Esophagus squamous epithelium (tissue), 5 donors: ENCODE measurements at places on chromosomes 12 and 14.

DNA sequence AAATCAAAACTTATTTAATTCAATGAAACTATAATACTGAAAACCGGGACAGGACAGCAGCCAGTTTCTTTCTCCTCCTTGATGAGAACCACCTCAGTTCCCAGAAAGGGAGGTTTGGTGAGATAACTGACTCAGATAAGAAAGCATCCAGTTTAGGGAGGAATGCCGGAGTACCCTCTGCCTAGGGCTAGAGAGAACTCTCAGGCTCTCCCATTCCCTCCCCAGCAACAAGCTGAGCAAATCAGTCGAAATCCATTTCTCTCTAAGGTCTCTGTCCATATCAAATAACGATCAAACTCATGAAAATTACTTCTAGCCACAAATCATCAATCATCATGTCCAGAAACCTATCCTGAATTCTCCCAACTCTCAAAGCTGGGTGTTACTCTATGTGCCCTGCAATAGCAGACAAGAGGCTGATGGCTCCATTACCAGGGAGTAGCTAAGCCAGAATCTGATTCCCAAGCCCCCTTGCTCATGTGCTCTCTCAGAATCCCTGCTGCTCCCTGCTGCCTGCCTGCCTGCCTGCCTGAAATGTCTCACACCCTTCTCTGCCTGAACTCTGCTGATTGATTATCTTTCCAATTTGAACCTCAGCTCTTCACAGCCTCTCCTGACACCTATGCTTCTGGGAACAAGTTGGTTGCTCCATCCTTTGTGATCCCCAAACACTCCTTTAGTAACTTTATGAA lies 49.4 kb downstream of the SLC25A47 start:
- no peak for DNase-seq

DNA sequence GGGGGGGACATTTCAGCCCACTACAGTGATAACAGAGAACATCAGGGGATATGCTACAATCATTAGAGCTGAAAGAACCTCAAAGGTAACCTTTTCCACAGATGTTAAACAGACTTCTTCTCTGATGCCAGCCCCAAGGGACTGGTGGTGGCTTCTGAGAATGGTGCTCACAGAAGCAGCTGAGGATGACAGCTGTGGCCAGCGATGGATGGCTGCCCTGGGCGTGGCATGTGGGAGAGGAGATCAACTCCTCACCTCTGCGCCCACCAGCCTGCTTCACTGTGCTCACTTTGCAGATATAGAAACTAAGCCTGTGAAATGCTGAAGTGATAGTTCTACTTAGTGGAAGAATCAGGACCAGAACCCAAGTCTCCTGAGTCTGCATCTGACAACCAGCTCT lies 33.0 kb downstream of the FOXN3 start:
- peak; percentile 19 for DNase-seq

DNA sequence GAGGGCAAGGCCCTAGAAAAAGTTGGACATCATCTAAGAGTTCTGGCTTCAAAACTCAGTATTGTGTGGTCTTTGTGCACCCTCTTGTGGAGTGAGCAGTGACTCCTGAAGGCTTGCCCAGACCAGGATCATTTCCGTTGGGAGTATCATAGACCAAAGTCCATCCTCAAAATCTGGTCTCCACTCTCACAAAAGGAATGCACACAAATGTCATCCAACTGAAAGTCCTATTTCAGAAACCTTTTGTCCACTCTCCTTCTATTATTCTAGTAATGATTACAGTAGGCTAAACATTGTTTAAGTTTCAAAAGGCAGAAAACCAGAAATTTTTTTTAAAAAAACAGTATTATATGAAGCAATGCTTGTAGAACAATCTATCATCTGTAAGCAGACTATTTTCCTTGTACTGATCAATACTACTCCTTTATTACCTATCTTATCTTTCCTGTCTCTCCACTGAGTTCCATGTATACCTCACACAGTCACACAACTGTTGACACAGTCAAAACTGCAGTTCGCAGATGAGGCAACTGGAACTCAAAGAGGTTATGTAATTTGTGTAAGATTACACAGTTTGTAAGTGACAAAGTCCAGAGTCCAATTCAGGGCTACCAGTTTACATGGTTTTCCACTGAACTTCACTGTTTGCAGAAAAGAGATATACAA lies 41.4 kb downstream of the COX16 start:
- DNase-seq, result no peak

DNA sequence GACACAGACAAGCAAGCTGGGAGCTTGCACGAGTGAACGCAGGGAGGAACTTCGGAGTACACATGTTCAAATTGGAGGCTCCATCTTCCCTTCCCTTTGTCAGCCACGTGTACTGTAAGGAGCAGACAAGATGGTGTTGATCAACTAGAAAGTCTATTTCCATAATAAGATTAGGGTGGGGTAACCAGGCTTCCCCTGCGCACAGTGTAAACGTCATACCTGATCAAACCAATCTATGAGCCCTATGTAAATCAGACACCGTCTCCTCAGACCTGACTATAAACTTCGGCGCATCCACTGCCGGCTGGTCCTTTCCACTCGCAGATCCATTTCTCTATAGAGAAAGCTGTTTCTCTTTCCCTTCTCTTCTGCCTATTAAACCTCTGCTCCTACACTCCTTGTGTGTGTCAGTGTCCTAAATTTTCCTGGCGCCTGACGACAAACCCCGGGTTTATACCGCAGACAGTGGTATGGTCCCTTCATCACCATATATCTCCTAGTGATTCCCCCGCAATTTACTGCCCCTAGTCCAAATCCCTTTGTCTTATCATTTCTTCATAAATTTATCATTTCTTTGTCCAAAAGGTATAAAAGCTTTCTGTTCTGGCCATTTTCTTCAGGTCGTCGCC lies 7.5 kb upstream of the ETFBKMT start:
- no peak for DNase-seq

DNA sequence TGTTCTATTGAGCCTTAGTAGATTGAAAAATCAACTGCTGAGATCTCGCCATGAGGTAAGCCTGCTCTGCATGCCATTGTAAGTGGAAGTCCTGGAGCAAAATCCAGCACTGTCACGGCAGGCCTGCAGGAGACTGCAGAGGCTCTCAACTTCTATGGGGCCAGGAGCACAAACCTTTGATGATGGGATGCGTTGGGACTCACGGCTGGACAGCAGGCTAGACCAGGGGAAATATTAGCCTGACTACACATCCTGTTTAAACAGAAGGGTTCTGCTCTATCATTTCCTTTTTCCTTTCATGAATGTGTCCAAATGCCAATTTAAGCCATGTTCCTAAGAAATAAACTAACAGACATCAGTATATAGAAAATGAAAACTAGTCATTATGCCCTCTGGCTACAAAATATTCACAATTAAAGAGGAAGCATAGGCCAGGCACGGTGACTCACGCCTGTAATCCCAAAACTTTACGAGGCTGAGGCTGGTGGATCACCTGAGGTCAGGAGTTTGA lies 33.9 kb upstream of the RASSF8 start:
- DNase-seq, result no peak

DNA sequence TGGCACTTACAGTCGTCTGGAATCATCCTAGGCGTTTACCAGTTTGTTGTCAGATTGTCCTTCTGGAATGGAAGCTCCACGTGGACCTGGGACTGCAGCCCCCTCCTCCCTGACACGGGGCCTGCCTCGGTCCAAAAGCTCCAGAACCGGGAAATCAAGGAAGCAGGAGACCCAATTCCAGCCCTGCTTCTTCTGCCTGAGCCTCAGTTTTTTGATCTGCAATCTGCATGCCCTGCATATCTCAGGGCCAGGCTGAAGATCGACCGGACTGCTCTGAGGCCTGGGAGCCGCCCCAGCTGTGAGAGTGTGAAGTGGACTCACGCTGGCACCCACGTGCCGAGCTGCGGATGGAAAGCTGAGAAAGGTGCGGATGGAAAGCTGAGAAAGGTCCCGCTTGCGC lies 98.6 kb downstream of the SETD3 start:
- DNase-seq, result no peak

DNA sequence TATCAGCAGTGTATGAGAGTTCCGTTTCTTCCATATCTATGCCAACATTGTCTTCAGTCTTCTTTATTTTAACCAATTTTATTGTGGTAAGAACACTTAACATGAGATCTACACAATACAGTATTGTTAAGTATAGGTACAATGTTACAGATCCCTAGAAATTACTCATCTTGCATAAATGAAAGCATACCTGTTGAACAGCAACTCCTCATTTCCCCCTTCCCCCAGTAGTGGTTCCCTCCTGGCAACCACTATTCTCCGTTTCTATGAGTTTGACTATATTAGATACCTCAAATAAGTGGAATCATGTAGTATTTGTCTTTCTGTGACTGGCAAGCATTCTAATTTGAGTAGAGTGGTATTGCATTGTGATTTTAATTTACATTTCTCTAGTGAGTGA lies 150.5 kb downstream of the CRADD start:
- DNase-seq, result no peak

DNA sequence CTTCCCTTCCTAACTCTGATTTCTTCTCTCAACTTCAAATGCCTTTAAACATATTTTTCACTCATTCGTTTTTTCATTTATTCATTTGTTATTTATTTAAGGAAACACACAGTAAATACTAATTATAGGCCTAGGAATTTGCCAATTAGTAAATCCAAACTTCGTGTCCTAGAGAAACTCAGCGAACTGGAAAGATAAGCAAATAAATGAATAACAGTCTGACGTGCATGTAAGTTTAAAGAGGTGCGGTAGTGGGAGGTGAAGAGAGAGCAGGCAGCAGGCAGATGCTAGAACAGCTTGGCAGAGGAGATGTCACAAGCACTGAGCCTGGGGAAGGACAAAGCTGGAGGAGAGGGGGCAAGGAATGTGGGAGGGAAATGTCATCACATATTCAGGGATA lies 228.2 kb downstream of the DPY19L2 start:
- no peak for DNase-seq

DNA sequence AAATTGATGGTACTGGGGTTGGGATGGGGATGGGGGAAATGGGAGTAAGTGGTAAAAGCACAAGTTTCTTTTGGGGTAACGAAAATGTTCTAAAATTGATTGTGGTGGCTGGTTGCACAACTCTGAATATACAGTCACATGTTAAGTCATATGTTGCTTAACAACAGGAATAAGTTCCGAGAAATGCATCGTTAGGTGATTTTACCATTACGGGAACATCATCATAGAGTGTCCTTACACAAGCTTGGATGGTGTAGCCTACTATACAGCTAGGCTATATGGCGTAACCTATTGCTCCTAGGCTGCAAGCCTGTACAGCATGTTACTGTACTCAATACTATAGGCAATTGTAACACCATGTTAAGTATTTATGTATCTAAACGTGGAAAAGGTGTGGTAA lies 31.0 kb downstream of the ITGA7 start:
- no peak for DNase-seq

DNA sequence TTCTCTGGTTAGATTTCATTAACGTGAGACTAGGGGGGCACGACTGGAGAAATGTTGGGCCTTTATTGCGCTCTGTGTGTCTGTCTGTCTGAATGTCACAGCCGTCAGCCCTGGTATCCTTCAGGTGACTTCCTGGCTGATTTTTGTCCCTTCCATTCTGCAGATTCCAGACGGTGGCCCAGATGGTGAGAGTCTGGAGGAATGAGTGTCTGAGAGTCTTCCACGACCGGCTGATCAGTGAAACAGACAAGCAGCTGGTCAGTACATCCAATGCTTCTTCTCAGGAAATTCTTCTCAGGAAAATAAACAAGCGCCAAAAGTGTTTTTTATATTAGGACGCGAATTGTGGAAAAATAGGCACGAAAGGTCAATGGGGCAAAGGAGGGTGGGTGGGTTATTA lies 93.5 kb downstream of the CCDC92 start:
- DNase-seq, result no peak

DNA sequence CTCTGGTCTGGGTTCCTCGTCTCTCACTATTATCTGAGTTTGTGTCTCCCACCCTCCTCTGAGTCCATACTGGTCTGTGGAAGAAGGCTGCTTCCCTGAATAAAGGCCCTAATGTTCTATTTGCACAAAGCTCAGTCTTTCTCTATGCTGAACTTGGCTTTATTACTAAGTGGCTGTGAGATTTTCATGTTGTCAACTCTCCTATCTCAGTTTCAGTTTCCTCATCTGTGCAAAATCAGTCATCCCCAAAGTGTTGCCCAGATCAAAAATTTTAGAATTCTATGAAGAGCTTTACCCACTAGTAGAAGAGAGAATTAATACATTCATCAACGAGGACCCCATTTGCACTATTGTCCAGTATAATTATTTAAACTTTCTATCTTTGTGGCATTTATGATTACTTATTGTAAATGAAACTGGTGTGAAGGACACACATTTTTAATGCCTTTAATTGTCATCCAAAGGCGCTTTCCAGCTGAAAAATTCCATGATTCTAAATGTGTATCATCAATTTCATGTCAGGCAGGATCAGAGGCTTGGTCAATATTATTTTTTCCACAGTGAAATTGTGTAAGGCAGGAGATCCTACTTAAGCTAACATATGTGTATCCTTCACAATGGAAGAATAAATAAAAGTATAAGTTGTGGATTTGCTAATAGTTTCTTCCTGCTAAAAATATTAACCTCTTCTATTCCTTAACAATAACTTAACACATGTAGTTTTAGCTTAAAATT lies 79.1 kb upstream of the EEA1 start:
- no peak for DNase-seq

GRCh38 chr12:99495799-99496198 lies 151.8 kb upstream of the GARIN6 start:
- no peak for DNase-seq

DNA sequence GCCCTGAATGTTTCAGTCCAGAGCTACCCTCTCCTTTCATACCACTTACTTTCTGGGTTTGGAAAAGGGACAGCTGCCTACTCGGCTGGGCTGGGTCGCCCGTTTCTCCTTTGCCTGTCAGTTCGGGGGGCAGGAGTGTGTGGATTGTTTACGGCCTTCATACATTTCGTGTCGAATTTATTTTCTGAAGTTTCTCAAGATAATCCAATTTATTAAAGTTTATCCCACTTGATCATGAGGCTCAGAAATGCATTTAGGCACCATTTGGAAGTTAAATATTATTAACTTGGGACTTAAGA lies 608 bp downstream of the ZNF410 start:
- no peak for DNase-seq

DNA sequence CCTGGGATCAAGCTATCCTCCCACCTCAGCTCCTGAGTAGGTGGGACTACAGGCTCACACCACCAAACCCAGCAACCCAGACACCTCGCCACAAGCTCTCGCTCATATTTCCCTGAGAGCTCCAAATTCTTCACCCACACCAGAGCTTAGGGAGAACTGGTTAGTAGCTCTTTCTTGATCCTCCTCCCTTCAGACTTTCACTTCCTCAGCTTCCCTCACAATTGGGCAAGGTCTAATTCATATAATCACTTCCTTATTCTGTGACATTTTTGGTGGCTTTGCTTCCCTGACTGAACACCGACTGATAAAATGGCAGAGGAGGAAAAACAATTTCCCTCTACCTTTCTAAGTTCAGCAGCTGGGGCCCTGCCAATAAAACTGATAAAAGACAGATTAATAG lies 88.5 kb downstream of the GXYLT1 start:
- no peak for DNase-seq

DNA sequence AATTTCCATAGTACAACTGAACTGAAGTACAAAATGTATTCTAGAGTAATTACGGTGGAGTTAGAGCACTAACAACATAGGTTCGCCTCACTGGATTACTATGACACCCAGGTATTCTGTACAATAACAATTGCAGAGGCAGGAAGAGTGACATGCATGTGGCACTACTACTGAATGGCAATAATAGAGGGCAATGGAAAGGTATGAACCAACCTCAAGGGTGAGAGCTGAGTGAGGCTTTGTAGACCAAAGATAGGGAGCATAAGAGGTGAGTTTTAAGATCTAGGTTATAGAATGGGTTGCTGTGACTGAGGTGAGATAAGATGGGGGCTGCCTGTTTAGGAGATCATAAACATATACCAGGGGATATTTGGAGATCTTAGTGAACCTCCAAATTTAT lies 343.1 kb downstream of the PCNX1 start:
- DNase-seq, result no peak
